ENCODE measurements at places on chromosomes 7 and 10.

GRCh38 chr7:112994656-112995055 lies 92.0 kb downstream of the GPR85 start:
- no peak for DNase-seq

GRCh38 chr7:30162622-30163124 lies 27.9 kb downstream of the MTURN start:
- peak; percentile 57 for DNase-seq

DNA sequence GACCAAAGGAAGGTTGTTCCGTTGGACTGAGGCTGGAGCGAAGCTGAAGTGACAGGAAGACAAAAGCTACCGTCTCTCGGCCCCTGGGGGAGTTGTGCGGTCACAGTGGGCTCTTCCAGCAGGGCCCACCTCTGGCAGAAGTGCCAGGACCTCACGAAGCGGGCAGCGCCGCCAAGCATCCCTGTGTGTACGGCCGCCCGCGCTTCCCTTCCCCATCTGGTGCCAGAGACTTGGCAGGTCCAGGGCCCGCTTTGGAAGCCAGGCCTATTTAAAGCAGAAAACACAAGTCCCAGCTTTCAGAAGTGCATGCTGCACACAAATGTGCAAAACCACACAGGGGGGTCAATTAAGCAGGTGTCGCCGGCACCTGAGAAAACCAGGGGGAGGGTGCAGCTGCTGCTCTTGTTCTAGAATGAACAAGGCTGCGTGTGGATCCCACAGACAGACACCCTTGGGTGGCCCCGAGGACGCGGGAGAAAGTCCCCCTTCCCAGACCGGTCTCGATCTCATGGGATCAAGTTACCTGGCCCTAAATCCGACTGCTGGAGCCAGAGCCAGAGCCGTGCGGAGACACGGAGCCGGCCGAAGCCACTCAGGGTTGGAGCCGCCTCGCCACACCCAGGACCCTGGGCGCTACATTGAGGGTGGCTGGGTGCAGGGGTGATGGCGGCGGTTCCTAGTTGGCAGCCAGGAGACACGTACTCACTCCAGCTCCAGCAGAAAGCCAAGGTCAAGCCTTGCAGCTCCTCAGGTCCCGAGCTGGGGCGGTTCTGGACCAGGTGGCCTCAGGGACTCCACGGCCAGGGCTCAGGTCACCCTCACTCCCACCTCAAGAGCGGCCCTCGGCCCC lies 51.8 kb upstream of the PPP2R2D start:
- no peak for DNase-seq

- DNase-seq, result peak; percentile 58
These were observed 12.2 kb downstream of the ARPC1B start for GRCh38 chr7:99386584-99387238.

DNA sequence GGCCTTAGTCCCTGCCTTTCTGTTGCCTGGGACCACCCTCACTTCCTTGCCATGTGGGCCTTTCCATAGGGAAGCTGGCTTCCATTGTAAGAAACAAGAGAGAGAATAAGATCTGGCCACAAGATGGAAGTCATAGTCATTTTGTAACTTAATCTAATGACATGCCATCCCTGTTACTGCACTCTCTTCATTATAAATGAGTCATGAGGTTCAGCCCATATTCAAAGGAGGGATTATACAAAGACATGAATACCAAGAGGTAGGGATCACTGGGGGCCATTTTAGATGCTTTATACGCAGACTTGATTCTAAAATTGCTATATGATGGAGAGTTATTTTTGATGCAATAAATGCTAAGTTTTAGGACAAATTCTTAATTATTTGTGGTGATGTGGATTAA lies 75.2 kb upstream of the CELF2 start:
- DNase-seq, result no peak

DNA sequence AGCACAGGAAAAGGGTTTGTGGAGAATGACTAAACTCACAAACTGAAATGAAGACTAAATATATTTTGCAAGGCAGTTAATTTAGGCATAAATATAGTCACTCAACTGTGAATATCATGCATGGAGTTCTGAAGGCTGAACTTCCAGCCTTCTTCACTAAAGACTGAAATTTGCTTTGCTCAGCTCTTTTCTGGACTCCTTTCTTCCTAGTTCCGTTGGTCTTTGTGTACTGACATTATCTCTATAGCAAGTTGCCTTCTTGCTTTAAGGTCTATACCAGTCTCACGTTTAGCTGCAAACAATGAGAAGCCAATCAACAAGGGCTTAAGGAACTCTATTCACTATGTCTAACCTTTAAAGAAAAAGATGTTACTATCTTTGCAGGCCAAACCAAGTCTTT lies 22.6 kb downstream of the GARIN1A start:
- no peak for DNase-seq

DNA sequence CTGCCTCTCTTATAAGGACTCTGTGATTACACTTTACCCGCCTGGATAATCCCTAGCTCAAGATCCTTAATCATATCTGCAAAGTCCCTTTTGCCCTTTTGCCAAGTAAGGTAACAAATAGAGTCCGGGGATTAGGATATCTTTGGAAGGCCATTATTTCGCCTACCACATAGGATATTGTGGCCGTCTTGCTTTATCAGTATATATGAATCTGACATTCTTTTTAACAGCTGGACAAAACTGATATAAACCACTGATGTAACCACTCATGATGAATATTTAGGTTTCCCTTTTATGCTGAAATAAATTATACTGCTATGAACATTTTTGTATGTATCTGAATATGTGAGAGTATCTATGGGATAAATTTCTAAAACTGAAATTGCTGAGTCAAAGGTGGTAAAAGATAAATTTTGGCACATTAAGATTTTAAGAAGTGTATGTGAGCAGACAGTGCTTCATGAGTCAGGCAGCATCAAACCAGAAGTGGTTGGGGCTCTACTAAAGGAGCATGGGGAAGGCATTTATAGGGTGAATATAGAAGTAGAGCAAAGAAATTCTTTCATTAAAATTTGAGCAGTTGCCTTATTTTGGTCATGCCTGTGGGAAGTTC lies 44.7 kb downstream of the AVL9 start:
- DNase-seq, result peak; percentile 10

- no peak for DNase-seq
These were observed 26.4 kb downstream of the MAPK8 start for GRCh38 chr10:48332871-48333216.

- DNase-seq, result no peak
These were observed 457.5 kb downstream of the ACTR3B start for GRCh38 chr7:153217032-153217431.
